ENCODE measurements at places on chromosomes 5 and 9.

GRCh38 chr9:133856798-133857197 lies 118.6 kb upstream of the SARDH start:
- no peak for DNase-seq

- no peak for DNase-seq
Observed at GRCh38 chr9:111917980-111918379, 21.4 kb downstream of the UGCG start.

- DNase-seq, result no peak
Observed at GRCh38 chr9:33011831-33012230, 10.4 kb upstream of the APTX start.

DNA sequence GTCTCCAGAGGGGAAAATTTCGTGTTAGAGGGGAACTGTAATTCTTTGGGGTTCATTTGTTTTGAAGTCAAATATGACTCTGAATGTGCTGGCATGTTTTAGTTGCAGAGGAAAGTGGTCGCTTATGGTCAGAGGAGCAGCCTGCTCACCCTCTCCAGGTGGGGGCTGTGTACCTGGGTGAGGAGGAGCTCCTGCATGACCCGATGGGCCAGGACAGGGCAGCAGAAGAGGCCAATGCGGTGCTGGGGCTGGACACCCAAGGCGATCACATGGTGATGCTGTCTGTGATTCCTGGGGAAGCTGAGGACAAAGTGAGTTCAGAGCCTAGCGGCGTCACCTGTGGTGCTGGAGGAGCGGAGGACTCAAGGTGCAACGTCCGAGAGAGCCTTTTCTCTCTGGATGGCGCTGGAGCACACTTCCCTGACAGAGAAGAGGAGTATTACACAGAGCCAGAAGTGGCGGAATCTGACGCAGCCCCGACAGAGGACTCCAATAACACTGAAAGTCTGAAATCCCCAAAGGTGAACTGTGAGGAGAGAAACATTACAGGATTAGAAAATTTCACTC lies 13.5 kb downstream of the TXNDC15 start:
- no peak for DNase-seq

GRCh38 chr5:55694152-55694830 lies 17.8 kb downstream of the SLC38A9 start:
- no peak for DNase-seq
